ENCODE measurements at places on chromosomes 7 and 10.

DNA sequence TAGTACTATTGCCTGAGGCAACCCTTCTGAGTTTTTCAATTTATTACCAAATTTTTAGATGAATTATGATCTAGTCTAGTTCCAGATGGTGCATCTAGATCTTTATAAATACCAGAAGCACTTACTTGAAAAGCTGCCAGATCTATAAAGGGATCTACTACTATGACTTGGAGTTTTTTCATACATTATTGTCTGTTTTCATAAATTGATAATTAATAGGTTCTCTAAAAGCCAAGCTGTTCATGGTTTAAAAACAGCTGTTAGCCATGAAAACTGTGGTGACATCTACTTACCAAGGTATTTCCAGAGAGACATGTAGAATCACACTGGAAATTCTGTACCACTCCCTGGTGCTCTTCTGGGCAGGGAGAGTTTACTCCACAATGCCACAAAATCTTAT is 786.5 kb upstream of the C7orf33 start:
- no peak for DNase-seq

- no peak for DNase-seq
Observed at GRCh38 chr10:128050936-128051335, 75.3 kb downstream of the MKI67 start.

DNA sequence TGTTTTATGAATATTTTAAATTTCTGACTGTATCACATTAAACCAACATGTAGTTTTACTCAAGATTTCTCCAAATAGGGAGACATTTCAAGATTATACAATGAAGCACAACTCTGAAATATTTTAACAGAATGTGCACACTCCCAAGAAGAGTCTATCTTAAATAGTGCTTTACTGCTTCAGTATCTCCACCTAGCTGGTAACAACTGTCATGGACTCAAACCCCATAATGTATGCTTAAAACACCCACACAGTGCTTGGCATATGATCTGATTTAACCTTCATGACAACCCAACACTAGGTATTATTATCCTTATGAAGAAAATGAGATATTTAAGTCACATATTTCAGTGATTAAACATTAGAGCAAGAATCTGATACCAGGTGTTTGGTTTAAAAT is 45.9 kb downstream of the ASZ1 start:
- no peak for DNase-seq

DNA sequence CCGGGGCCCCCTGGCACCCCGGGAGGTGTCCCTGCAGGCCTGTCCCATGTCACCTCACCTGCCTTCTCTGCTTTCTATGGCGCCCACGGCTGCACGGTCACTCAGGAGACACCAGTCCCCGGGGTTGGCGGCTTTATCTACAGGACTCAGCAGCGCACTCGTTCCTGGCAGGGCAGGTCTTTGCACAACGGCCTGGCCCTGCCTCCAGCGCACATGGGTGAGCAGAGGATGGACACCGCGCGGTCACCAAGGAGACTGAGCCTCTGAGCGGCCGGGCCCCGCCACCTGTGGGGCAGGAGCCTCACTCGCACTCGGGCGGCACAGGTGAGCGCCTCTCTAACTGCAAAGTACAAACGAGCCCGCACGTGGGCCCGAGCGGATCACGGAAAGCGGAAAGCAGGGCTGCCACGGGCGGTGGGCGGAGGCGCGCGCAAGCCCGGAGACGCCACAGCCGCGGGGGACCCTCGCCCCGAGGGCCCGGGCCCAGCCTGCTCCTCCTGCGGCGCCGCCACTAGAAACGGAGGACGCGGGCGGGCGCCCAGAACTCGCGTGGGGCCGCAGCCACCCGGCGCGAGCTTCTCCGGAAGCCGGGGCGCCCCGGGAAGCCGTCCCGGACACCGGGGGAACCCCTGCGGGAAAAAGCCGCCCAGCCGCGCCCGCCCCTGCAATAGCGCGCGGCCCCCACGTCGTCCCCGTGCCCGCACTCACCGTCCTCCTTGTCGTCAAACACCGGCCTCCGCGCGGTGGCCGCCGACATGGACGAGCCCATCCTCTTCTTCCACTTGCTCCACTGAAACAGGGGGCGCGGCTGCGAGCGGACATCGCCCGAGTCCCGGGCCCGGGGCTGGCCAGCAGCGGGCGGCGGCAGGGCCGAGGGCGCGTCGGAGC is 642 bp downstream of the STK32C start:
- DNase-seq, result no peak

GRCh38 chr7:119271147-119271779 is 1001.7 kb upstream of the KCND2 start:
- DNase-seq, result no peak

DNA sequence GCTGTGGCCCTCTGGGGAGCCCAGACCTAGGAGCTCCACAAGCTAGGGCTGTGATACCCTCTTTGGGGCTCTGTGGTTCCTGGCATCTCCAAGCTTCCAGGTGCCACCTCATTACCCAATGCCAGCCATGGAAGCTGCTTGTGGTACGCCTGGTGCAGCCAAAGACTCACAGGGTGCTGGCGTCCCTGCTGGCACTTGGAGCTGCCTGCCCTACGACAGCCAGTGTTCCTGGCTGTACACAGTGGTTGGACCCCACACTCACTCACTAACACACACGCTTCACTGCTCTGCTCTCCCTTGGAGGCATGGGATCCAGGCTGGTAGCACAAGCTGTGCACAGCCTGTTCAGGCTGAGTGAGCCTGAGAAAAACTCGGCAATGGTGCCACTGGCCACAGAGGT is 894.1 kb upstream of the PHF14 start:
- DNase-seq, result no peak

DNA sequence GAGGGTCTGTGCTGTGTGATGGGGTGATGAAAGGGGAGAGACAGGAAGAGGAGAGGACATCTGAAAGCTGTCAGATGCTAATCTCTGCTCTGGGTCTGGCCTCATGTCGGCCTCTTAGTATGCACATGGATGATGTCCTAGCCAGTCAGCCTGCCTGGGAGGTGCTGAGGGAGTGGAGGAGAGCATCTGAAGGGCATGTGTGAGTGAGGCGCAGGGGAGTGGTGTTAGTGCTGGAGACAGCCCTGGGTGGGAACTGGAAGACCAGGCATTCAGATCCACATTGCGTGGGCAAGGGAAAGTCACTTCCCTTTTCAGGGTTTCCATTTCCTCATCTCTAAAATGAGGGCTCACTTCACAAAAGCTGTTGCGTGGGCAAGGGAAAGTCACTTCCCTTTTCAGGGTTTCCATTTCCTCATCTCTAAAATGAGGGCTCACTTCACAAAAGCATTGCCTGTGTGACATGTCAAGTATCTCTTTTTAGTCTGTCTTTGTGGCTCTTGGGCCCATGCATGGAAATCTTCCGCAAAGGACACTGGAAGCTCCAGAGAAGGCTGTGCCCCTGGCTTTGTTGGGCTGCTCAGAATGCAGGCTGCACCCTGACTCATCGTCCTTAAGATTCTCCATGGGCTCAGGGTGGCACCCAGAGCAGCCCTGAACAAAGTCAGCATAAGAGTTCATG is 10.0 kb downstream of the SFTPD start:
- DNase-seq, result no peak

GRCh38 chr7:41608447-41608846 is 94.4 kb downstream of the INHBA start:
- DNase-seq, result no peak

DNA sequence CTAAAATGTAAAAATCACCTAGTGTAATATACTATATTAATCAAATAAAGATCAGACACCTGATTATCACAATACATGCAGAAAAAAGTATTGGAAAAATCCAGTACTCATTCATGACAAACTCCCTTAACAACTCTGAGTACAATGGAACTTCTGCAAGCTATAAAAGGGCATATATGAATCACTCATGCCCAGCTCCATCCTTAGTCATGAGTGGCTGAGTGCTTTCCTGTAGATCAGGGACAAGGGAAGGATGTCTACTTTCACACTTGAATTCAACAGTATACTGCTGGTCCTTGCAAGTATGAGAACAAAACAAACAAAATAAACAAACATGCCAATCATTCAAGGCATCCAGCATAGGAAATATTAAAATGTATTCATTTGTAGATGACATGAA is 116.5 kb downstream of the ADARB2 start:
- no peak for DNase-seq

GRCh38 chr7:16926283-16926682 is 44.5 kb upstream of the AGR3 start:
- DNase-seq, result no peak

DNA sequence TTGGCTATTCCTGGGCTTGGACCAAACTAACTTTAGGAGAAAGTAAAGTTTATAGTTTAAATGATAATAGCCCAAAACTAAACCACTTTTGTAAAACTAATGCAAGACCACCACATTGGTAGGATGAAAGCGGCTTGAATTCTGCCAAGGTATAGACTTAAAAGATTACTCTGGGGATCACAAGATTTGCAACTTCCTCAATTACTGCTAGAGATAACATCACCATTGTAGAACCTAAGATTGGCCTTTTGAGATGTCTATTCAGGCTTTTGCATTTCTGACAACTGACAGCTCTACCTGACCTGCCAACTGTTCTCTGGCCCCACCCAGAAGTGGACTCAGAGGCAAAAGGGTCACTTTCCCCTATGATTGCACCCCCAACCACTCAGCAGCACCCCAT is 162.4 kb downstream of the TNS3 start:
- DNase-seq, result no peak

- no peak for DNase-seq
Observed at GRCh38 chr10:133309720-133310398, 1.1 kb downstream of the ZNF511 start.

GRCh38 chr10:71598621-71599055 is 120.9 kb downstream of the C10orf105 start:
- DNase-seq, result no peak

DNA sequence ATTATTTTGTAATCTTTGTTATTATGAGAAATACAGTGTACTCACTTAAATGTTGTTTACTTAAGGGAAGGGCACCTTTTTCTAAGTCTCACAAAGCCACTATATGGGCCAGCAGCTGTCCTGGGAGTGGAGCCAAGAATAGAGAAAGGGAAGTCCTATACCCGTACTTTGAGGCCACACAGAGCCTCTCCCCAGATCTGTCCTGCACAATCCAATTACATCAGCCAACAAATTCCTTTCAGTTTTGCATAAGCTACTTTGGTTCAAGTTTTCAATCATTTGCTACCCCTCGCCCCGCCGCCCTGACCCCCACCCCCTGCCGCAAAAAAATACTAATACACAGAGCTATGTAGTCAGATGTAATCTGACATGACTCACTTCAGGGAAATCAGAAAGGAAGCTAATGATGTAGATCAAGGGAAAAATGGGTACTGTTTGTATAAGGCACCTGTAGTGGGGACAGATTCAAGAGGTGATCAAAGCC is 297.4 kb upstream of the NEBL start:
- DNase-seq, result no peak

DNA sequence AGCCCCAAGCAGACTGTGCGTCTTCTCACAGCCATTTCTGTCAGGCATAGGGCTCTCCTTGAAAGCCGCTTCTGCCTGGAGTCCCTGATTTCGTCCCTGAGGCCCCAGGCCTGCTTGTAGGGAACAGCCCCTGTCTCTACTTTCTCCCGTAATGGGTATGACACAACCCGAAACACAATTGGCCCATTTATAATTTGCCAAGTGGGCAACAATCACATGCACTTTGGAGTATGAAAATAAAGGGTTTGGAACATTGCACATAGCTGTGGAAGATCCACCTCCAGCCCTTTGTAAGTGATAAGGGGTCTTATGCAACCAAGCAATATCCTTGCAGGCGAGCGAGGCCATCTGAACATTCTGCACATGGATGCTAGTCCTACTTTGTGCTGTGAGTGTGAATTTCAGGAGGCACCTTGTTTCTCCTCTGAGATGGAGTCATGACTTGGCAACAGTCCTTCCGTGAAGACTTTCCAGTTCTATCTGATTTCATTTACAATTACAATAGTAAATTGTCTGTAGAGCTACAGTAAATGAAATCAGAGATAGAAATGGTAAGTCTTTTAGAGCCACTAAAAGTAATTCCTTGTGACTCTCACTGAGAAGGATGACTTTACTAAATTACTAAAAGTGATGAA is 141.5 kb downstream of the CUBN start:
- no peak for DNase-seq
